GM10248 (cell line): ENCODE measurements at places on chromosomes 1 and 21.

DNA sequence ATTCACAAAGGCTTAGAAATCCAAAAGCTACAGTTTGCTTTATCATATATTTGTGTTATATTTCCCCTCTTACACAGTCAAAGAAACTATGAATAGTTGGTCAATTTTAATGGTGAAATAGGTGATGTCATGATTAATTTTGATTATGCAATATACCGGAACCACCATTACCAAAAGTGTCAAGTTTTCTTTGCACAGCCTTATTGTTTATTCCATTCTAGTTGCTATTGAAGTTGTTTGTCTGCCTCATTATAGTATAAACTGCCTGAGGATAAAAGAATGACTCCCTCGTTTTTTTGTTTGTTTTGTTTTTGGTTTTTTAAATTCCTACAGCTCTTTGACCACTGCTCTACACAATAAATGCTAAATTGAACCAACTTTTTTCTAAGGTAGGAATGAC, 690.6 kb upstream of the ZP4 start:
- no peak for DNase-seq

- DNase-seq: no peak
Measured at GRCh38 chr1:112522621-112523020, 13.9 kb downstream of the WNT2B start.

DNA sequence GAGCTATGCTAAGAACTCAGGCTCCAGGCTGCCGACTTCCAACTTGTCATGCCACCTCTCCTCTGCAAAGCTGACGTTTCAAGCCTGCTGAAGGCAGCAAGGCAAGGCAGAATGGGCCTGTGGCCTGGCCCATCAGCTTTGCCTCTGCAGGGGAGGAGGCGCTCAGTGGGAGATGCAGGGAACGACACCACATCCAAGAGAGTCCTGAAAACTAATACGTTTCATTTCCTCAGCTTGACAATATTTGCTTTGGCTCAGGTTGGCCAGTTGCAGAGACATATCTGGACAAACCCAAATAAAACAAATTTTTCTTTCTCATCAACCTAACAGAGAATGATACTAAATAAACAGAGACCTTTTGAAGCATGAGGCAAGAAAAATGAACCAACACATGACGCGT, 35.3 kb downstream of the BEND5 start:
- no peak for DNase-seq

DNA sequence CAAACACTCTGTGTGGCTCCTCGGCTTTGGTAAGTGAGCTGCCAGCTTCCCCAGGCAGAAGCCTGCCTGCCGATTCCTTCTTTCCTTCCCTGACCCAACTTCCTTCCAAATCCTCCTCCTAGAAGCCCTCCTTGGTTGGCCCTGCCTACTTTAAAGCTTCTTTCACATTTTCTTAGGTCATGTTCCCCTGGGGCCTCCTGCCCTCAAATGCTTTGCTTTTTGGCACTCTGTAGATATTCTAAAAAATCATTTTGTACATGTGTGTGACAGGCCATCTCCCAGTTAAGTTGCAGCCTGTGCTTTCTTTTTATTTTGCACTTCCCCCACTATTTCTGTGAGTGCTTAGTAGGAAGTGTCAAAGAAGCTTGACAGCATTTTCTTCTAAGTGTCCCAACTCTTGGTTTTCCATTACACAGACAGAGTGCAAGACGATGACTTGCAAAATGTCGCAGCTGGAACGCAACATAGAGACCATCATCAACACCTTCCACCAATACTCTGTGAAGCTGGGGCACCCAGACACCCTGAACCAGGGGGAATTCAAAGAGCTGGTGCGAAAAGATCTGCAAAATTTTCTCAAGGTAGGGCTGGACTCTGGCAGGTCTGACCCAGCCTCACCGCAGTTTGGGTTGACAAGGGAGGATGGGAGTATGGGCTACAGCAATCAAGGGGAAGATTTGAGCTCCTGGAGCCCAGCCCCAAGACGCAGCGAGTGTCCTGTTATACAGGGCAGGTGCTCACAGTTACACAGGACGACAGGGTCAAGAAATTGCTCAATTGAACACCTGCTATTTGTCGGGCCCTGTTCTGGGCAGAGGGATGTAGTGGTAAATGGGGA, at the start of gene S100A9:
TSS of gene S100A9 (plus strand) at position 2 of the 838 bp plus-strand sequence. CDS start at position 432, 430 bp downstream.
- no peak for DNase-seq

DNA sequence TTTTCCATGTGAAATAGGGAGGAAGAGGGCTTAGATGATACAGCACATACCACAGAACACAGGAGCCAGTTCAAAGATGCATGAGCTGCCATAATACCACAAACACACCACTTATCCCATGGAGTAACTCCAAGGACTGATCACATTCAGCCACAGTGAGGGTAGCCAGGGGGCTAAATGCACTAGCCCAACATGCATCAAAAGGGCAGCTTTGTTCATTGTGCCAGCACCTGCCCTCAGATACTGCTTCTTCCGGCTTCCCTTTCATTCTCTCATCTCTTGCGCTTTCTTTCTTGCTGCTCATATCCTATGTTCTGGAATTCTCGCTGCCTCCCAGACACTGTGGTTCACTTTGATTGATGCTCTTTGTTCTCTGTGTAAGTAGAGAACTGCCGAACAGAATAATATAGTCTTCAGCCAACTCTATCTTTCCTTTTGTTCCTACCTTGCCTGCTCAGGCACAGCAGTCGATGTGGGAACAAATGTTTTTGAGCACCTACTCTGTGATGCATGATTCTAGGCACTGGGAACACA, 50.0 kb upstream of the SYT6 start:
- no peak for DNase-seq

- peak; percentile 55 for DNase-seq
Measured at GRCh38 chr1:226697151-226697928, 41.7 kb downstream of the ITPKB start.

DNA sequence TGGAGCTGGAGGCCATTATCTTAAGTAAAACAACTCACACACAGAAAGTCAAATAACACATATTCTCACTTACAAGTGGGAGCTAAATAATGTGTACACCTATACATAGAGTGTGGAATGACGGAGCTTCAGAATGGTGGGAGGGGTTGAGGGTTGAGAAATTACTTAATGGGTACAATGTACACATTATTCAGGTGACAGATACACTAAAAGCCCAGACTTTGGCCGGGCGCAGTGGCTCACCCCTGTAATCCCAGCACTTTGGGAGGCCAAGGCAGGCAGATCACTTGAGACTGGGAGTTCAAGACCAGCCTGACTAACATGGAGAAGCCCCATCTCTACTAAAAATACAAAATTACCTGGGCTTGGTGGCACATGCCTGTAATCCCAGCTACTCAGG, 24.9 kb upstream of the LRIG2 start:
- no peak for DNase-seq

- no peak for DNase-seq
Measured at GRCh38 chr1:180488661-180489060, 13.7 kb downstream of the ACBD6 start.

- DNase-seq: no peak
Measured at GRCh38 chr1:172751683-172752082, 92.8 kb downstream of the FASLG start.

DNA sequence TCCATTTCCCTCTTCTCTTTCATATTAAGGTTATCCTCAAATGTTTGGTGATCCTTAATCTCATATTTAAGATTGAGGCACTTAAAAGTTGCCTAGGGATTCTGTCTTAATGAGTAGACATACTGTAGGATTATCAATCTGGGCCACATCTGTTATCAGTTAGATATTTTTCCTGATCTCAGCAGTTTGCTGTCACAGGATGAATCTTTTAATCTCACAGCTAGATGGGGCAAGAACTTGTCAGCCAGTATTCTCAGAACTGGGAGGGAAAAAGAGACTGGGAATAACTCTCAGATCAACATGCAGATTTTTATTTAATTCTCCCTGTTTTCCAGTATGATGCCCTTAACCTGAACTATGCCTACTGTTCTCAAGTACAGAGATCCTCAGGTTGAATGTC, 14.0 kb downstream of the ZNF644 start:
- no peak for DNase-seq

- peak; percentile 74 for DNase-seq
Measured at GRCh38 chr21:25735646-25736597, 1.1 kb downstream of the GABPA start.

DNA sequence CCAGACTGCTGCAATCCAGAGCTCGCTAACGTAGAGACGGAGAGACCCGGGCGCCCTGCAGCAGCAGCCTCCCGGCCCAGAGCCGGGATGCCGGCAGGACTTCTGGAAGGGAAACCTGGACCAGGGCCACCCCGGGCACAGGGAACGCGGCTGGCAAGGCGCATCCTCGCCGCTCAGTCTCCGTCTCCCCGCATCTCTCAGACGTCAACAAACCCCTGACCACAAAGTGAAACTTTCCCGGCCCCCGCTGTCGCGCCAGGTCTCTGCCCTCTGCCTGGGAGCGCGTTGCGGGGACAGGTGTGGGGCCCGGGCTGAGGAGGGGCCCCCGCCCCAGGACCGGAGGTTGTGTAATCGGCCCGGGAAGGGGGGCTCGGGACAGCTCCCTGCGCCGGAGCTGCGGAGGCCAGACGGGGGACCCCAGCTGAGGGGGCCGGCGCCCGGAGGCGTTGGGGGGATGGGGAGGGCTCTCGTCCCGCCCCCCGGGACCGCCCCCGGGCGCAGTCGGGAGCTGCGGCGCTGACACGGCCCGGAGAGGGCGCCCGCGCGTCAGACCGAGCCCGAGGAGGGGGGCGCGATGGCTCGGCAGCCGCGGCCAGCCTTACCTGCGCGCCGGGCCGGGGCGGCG, 116.6 kb upstream of the HIVEP3 start:
- DNase-seq: peak; percentile 89
